Right cardiac atrium (tissue), 5 donors: ENCODE measurements at places on chromosomes 1 and 21.
A peak's percentile ranks its signal among the peaks of the same experiment; 100 is the strongest.

- no peak for DNase-seq
Observed at GRCh38 chr1:231860221-231861088, 233.9 kb downstream of the DISC1 start.

DNA sequence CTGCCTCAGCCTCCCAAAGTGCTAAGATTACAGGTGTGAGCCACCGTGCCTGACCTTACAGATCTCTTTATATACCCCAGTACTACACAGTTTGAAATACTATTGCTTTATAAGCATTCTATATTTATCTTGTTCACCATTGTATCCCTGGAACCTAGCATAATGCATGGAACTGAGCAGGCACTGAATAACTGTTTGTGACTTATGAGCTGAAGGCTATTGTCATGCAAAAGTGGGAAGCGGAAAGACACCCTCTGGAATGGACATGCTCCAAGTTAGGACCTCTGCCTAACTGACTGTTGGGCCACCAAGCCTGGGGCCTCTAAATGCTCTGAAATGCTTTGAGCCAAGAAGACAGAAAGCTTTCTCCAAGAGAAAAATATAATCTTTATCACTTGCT, 8.1 kb downstream of the LRRC41 start:
- DNase-seq: no peak

DNA sequence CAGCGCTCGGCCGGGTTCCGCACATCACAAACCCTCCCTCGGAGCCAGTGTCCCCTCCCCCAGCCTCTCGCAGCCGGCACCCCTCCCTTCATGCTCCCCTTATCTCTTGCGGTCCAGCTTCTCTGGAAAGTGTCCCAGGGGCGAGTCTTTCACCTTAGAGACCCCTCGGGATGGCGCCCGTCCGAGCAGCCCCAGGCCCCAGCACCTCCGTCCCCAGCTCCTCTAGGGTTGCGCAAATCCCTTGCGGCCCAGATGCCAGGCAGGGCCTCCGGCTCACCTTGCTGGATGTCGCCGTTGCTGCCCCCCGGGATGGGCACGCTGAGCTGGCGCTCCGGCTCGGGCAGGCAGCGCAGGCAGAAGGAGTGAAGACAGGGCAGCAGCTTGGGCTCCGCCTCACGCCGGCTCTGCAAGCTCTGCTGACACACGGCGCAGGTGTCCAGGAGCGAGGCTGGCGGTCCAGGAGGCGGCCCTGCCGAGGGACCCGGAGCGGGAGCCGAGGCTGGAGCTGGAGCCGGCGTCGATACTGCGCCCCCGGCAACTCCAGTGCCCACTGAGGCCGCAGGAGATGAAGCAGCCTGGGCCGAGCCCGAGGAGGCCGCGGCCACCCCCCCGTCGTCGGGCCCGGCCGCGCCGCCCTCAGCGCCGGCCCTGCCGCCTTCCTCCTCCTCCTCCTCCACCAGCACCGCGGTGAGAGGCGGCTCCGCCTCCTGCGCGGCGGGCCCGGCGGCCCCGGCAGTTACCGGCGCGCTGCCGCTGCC, 550 bp downstream of the TRIM33 start:
- no peak for DNase-seq

GRCh38 chr21:28773036-28773435, 219.6 kb downstream of the LTN1 start:
- no peak for DNase-seq

DNA sequence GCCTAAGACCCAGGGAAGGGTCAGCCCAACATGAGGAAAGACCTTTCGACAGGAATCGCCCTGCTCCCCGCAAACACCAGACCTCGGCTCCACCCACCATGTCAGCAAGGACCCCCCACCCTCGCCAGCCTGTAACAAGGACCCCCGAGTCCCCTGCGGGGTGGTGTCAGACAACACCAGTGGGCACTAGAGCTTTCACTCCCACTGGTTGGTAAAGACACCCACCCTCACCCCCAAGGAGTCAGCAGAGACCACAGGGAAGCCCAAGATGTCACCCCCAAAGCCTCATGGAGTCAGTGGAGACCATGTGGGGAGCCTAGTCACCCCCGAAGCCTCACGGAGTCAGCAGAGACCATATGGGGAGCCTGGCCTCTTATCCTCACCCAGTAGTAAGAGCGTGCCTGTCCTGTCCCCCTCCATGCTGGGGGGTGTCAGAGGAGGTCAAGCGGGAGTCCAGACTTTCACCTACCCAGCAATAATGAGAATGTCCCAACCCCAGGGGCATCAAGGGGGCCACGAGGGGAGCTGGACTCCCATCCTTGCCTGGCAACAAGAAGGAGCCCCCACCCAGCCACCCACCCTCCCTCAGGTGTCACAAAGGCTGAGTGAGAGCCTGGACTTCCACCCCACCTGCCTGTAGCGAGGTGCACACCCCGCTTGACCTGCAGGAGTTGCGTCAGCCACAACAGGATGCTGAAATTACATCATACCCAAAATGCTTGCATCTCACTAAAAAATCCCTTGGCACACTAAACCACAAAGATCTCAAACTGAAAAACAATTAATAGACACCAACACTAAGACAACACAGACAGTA, 24.8 kb downstream of the SLC19A1 start:
- peak; percentile 14 for DNase-seq

GRCh38 chr1:54764922-54765561, 719 bp upstream of the PARS2 start:
- DNase-seq: no peak

GRCh38 chr21:26795866-26796329, 49.3 kb downstream of the ADAMTS1 start:
- peak; percentile 77 for DNase-seq

DNA sequence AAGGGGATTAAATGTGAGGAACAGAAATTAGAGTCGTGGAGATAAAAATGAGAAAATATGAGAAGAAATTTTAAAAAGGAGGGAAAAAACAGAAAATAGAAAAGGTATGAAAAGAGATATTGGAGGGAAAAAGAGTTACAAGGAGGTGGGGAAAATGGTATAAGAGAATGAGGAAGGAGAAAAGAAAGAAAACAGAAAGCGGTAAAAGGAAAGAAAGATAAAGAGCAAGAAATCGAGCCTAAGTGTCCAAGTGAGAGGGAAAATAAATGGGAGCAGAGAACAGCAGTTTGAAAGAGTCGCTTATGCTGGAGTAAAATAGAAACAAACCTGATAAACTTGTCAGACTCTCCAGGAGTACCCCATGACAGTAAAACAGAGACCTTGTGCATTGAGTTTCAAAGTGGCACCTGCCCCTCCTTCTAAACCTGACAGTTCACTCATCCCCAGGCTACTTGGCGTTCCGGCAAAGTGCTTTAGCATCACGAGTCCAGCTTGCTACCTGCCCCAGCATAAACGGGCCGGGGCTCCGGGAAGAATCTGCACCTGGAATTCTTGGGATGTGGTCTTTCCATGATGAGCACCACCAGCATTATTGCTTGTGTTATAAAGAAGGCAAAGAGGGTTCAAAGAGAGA, 585 bp downstream of the NEGR1 start:
- no peak for DNase-seq

DNA sequence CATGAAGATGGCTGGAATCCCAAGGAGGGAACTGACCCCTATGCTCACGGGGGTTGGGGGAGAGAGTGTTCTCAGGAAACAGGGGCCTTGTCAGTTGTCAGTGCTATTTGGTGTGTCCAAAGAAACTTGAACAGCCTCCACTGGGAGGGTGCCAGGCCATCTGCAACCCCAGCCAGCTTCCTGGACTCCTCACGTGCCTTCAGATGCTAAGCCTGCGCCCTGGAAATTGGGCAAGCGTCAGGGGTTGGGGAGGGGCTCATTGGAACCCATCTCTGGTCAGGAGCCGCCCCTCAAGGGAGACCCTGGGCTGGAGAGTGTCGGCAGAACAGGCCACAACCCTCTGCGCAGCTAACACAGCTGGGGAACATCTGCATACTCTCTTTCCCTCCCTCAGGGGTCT, 13.1 kb upstream of the LHX4 start:
- no peak for DNase-seq

DNA sequence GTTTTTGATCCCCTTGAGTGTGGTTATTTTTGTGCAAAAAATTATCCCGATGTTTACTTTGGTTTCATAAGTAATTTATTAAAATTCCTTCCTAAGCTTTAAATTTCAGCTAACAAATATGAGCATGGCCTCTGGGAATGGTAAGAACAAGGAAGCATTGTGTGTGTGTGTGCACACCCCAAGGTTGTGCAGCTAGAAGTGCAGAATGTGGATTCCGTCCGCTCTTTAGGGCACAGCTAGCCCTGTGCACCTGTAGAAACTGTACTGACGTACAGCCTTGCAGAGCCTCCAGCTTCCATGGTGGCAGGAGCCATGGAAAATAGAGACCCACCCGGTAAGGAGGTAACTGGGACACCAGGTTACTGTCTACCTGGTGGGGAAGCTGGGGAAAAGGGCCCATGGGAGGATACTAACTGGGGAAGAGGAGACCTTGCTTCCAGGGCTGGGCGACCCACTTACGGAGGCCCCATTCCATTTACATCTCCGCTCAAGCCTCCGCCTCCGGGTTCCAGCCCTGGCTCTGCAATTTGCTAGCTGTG, 54.7 kb downstream of the B3GALT5 start:
- no peak for DNase-seq
